ENCODE measurements at places on chromosomes 2 and 18. TPM values are rescaled to one million over a fixed set of nuclear protein-coding genes. Genes with fewer than 3 reads are reported as not detected.

REG1B gene
- polyA plus RNA-seq = not detected

SLC4A3 gene
- polyA plus RNA-seq = 3.9 TPM

RPRM gene
- 5.9 TPM for polyA plus RNA-seq

BMP10 gene
- polyA plus RNA-seq = not detected

PLGLB2 gene
- polyA plus RNA-seq = 0.50 TPM

TRIB2 gene
- polyA plus RNA-seq = 34.9 TPM

RTP5 gene
- not detected for polyA plus RNA-seq

TUBA3E gene
- 0.31 TPM for polyA plus RNA-seq

MDH1B gene
- 1.8 TPM for polyA plus RNA-seq

SLC5A7 gene
- polyA plus RNA-seq = not detected

PTH2R gene
- polyA plus RNA-seq = 0.18 TPM

CLEC4F gene
- polyA plus RNA-seq = not detected

OTX1 gene
- 2.2 TPM for polyA plus RNA-seq

CERKL gene
- 0.35 TPM for polyA plus RNA-seq

LCT gene
- polyA plus RNA-seq = not detected

ST3GAL5 gene
- 3.2 TPM for polyA plus RNA-seq

MAP3K19 gene
- not detected for polyA plus RNA-seq

RIT2 gene
- 9.5 TPM for polyA plus RNA-seq

PDCD1 gene
- polyA plus RNA-seq = 0.23 TPM

KCNIP3 gene
- polyA plus RNA-seq = 0.32 TPM

IL1RL1 gene
- not detected for polyA plus RNA-seq

SCN7A gene
- 0.10 TPM for polyA plus RNA-seq

SMIM21 gene
- not detected for polyA plus RNA-seq

OTOS gene
- polyA plus RNA-seq = 0.40 TPM

UGT1A3 gene
- not detected for polyA plus RNA-seq

IL36RN gene
- polyA plus RNA-seq = not detected

RESP18 gene
- polyA plus RNA-seq = not detected

TPO gene
- 0.74 TPM for polyA plus RNA-seq

VSNL1 gene
- 112 TPM for polyA plus RNA-seq

ANKRD62 gene
- polyA plus RNA-seq = not detected

DNAH7 gene
- 1.1 TPM for polyA plus RNA-seq

DUSP2 gene
- 6.6 TPM for polyA plus RNA-seq

OSBPL6 gene
- 6.0 TPM for polyA plus RNA-seq

MARCHF4 gene
- polyA plus RNA-seq = 0.70 TPM

PKDCC gene
- polyA plus RNA-seq = 9.3 TPM
